Right ventricle myocardium inferior (tissue), 1 donor: ENCODE measurements at places on chromosomes 2 and 18.
A peak's percentile ranks its signal among the peaks of the same experiment; 100 is the strongest.

DNA sequence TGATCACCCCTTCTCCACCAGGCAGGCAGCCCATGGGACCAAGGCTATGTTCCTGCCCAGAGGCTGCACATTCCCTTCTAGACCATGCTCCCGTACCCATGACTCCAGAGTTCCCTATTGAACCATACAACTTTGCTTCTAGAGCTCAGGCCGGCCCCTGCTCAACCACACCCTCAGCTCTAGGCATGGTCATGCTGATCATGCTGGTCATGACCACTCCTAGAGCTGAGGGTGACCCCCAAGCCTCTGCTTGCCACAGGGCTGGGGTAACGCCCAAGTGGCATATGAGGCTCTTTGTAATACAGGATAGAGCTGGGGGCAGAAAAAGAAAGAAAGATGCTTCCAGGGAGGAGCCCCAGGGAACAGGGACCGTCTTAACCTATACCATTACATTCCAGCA lies 301.8 kb downstream of the SP3 start:
- DNase-seq, result no peak

GRCh38 chr18:58527952-58528287 lies 101.0 kb downstream of the ALPK2 start:
- no peak for DNase-seq

DNA sequence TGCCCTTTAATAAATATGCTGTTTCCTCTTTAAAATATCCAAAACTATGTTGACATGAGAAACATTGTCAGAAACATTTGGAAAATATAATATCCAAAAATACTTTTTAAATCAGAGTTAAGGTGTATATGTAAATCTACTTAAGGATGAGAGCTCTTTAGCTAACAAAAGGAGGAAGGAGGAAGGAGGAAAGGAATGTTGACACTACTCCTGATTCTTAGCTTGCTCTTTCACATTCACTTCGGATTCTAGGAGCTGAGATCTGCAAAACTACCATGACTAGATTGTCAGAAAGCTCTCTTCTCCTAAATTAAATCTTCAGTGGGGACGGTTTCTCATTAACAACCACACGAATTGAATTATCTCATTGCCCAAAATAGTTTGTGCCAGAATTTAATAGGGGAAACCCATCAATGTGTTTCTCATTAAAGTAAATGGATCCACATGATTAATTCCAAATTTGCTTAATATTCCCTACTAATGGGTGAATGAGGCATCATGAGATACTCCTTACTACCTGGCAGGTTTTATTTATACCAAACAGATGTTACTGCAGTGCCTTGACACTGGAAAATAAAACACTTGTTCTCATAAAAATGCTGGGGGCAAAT lies 509.1 kb downstream of the MBD2 start:
- no peak for DNase-seq

DNA sequence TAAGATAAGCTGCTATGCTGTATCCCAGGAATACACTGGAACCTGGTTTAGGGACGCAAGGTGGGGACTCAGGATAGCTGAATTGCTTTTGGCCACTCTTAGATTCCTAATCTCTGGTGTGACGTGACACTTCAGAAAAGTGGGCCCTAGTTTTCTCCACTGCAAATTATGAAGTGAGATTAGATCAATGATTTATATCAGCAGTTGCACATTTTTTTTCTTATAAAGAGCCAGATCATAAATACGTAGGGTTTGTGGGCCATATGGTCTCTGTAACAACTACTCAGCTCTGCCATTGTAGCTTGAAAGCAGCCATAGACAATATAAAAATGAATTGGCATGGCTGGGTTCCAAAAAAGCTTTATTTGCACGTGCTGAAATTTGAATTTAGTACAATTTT lies 85.4 kb upstream of the CPO start:
- no peak for DNase-seq

DNA sequence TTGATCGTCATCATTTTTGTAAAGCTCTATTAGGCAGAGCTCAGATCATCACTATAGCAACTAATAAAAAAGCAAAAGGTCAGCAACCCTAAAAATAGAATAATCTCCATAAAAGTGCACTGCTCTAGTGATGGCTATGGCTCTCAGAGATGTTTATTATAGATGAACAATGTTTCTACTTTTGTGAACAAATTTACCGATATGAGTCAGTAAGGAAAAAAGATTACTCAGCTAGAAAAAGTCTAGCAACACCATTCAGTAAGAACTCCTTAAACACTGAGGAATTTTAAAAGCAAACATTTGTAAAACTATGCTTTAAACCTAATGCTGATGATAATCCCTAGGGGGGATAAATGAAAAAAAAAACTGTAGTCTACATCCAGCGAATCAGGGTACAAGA lies 69.6 kb downstream of the ACVR1C start:
- DNase-seq, result no peak

GRCh38 chr18:31268985-31269406 lies 49.0 kb upstream of the DSG1 start:
- DNase-seq, result no peak

DNA sequence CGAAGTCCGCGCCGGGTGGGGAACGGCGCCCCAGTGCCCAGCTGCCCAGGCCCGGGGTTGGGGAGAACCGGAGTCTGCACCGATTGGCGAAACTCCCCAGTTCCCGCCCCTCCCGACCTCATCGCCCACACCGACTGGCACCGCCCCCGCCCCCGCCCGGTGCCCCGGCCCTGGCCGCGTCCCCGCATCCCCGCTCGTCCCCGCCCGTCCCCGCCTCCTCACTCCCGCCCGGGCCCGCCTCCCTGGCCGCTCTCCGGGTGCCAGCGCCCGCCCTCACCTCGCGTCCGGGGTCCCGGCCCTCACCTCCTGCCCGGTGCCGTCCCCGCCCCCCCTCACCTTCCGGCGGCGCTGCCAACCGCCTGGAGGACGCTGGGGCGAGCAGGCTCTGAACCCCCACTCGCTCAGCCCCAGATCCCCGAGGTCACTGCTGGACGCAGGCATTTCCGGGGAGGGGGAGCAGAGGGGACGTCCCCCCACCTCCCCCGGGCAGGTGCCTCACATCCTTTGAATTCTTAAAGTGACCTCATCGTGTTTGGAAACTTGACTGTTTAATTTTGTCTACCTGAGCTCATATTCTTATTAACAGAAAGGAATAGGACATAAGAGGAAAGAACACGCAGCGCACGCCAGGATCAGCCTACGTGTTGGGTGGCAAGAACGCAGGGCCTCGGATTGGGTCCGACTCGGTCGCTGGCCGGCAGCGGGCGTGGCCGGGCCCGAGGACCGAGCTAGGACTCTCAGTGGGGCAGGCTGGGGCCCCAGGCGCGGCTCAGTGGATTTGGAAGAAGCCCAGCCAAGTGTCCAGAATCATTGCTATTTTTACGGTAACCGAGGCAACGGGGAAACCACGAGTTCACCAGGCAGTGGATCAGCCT lies at the start of gene FAM110C:
Gene FAM110C, minus strand, starts transcription at position 35 of the 875 bp plus-strand sequence. CDS start 120 bp downstream, outside the sequence.
- peak; percentile 76 for DNase-seq

DNA sequence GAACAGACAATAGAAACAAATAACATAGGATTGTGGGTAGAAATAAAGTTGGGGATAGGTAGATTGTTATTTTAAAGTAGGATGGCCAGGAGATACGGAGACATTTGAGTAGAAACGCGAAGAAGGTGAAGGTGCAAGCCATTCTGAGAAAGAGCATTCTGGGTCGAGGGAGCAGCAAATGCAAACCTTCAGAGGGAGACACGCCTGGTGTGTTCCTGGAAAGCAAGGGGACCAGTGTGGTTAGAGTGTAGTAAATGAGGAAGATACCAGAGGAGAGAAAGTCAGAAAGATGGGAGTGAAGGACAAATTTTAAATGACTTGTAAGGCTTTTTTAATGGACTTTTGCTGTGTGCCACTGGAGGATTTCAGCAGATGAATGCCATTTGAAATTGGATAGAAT lies 1.7 kb downstream of the CYP20A1 start:
- no peak for DNase-seq

GRCh38 chr2:224777559-224777930 lies 61.4 kb upstream of the CCDC195 start:
- DNase-seq, result no peak

DNA sequence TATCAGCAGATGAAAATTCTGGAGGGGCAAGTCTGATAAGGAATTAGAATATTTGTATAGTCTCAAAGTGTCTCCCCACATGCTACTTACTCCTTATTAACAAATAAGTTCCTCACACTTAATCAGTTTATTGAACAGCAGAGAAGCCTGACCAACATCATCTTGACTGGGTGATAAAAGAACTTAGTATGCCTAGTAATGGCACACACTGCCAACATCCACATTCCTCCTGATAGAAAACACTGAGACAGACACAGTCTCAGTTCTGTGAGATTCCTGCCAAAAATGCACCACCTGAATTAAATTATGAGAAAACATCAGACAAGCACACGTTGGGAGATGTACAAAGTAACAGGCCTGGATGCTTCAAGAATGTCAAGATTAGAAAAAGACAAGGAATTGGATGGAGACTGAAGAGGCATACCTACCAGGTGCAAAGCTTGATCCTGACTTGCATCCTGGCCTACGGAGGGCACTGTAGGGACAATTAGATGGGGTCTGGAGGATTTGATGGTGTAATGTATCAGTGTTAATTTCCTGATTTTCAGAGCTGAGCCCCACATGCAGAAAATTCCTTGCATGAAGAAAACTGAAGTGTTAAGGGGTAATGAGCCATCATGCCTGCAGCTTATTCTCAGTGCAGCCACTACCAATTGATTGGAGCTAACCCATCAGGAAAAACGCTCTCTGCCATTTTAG lies 200.4 kb upstream of the SH3BP4 start:
- no peak for DNase-seq

DNA sequence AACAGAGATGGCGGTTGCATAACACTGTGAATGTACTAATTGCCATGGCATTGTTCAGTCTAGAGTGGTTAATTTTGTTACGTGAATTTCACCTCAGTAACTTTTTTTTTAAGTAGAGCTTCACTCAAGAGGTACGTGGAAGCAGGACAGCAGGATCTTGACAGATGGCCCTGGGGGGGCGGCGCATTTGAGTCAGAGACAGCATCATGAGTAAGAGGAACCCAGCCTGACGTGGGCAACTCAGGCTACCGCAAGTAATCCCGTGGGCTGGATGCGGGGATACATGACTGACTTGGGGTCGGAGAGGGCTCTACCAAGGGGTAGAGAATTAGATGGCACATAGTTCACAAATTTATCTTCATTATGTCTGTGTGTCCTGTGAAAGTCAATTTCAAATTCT lies 38.1 kb upstream of the DAPL1 start:
- DNase-seq, result no peak

DNA sequence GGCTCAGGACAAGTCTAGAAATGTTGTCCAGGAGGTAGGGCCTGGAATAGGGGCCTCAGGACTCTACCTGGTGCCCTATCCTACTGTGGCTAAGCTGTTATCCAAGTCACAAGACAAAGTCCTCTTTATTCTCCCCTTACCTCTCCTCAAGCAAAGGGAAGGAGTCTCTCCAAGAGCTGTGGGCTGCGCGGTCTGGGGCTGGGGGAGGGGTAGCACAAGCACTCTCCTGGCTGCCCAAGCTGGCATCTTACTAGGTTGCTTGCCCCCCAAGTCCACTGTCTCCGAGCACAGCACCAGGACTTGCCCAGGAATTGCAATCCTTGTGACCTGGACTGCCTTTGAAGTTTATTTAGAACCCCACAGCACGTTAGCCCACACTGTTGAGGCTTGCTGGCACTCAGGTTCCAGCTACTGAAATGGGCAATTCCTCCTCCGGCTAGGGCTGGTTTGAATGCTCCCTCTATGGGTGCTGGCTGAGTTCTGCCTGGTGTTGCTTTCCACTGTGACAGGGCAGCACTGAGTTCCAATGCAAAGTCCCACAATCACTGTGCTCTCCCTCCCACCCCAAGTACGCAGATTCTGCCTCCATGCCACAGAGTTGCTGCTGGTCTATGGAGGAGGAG lies 18.5 kb downstream of the DHRS9 start:
- no peak for DNase-seq

GRCh38 chr2:39550701-39551285 lies 113.7 kb upstream of the MAP4K3 start:
- no peak for DNase-seq

- no peak for DNase-seq
Measured at GRCh38 chr18:9688036-9688741, 19.9 kb upstream of the RAB31 start.
